ENCODE measurements at places on chromosomes 3 and 15.

DNA sequence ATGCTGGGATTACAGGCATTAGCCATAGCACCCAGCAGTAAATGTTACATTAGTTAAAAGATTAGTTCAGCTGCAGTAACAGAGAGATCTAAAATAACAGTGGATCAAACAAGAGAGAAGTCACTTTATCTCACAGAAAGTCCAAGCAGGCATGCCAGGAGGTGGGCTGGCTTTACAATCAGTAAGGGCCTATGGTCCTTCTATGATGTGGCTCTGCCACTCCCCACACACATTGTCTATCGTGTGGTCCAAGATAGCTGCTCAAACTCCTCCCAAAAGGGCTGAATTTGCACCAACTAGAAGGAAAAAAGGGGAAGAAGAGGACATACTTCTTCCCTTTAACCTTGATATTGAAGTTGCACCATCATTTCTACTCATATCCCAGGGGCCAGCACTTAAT, 4.6 kb upstream of the RUVBL1 start:
- no peak for DNase-seq

DNA sequence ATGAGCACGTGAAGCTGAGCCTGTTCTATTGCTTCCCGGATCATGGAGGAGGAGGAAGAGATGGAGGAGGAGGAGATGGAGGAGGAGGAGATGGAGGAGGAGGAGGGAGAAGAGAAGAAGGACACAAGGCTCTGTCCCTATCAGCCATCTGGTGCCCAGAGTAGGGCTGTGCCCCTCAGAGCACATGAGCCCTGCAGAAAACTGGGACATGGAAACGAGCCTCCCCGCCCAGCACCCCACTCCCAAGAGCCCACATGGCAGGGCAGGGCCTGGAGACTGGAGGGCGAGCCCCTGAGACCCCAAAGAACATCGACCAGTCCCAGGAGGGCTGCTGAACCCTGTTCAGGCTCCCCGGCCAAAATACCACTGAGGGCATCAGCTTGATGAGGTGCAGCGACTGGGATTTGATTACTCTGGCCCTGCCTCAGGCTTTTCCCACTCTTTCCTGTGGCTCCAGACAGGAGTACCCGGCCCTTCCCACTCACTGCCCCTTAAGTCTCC, 285.6 kb downstream of the UACA start:
- DNase-seq, result no peak

DNA sequence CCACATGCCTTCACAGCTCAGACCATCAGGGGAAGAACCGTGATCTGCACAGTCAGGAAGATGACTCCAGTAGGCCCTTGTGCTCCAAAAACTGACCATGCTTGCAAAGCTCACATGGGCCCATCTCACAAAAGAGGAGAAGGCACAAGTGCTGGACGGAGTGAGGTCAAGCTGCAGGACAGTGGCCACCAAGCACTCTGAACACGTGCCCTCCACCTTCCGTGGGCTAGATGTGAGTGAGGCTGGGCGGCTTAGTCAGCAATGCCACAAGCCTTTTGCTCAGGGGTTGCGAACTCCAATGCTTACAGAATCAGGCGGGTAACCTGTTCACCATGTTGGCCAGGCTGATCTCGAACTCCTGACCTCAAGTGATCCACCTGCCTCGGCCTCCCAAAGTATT, 70.9 kb downstream of the SCN5A start:
- peak; percentile 17 for DNase-seq

- DNase-seq, result no peak
These were observed 3.9 kb upstream of the INSYN1 start for GRCh38 chr15:73756947-73757513.

- DNase-seq, result peak; percentile 71
These were observed 1.9 kb upstream of the ALS2CL start for GRCh38 chr3:46695177-46695961.

GRCh38 chr3:180188512-180189309, 152.0 kb upstream of the PEX5L start:
- no peak for DNase-seq

DNA sequence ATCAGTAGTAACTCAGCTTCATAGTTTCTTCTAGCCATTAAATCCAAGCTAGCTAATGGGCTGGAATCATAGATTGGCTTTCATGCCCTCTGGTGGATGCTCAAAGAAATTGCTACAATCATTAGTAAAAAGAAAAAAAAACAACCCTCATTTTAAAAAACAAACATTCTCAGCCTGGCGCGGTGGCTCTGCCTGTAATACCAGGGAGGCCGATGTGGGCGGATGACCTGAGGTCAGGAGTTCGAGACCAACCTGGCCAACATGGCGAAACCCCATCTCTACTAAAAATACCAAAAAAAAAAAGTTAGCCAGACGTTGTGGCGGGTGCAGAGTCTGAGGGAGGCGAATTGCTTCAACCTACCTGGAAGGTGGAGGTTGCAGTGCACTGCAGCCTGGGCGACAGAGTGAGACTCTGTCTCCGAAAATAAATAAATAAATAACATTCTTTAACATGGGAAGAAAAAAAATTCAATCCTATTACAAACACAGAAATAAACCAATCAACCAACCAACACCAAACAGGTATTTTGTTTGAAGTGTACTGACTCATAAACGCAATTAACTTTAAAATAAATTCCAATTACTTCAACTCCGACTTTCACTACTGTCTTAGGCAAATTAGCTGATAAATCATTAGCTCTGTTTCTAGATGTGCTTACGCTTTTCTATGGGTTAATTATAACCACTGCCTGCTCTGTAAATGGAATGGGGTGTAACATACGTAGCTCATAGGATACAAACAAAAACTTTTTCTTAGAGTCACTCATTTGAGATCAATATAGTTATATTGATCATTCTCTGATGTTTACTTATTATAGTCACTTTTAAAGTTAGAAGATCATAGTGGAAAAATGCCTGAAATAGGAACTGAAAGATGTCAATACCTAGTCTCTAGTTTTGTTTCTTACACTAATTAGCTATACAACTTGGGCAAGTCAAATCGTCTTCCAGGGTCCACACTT, 24.9 kb downstream of the TMEM207 start:
- peak; percentile 24 for DNase-seq

- DNase-seq, result no peak
These were observed 140.2 kb downstream of the ITPR1 start for GRCh38 chr3:4633078-4634004.

DNA sequence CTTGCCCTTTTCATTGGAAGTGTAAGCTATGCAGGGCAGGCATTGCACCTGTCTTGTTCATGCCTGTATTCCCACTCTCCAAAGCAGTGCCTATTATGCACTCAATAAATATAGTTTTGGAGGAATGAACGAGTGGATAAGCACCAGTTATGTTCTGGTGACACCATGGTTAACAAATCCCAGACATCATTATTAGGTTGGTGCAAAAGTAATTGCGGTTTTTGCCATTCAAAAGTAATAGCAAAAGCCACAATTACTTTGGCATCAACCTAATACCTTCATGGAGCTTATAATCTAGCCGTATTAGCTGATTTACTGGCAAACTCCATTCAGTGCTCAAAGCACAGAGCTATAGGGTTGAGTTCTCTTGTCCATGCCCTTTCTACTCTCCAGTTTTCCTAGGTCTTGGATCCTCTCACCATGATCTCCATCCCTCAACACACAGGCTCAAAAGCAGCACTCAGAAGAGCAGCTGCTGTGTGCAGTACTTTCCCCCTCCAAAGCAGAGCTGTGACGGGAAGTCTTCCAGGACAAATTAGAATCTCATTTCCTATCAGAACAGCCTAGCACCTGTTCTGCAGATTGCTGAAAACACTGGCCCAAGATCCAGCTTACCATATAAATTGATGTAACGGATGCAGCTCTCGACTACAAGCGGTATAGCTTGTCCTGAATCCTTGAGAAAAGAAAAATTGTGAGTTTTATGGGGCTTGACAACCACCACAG, 63.2 kb upstream of the RAD18 start:
- no peak for DNase-seq

DNA sequence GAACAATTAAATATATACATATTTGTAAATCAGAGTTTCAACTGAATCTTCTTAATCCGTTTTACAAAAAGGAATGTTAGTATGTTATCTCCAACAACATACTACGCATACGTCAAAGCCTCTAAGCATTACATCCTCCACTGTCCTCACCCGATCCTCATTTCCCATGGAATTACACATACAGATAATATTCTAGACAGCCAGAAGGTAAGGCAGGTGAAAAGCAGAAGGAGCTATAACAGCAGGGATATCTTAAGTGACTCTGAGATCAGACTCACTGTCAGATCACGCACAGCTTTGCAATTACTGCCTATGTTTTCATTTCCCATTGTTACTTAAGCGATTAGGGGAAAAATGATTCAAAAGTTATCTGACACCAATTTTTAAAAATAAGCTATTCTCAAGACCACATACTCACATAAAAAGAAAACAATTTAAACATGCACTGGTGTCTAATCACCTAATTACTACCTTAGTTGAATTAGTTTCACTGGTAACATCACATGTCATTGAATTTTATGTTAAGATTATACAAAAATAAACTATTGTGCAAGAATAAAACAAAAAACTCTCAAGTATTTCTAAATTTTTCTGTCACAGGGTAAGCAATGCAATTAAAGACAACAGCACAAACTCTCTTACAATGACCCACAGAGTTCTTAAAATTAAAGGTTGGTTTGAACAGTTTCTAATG, 92.8 kb downstream of the TBL1XR1 start:
- DNase-seq, result no peak

GRCh38 chr3:171186383-171186782, 159.9 kb upstream of the SLC2A2 start:
- DNase-seq, result no peak

DNA sequence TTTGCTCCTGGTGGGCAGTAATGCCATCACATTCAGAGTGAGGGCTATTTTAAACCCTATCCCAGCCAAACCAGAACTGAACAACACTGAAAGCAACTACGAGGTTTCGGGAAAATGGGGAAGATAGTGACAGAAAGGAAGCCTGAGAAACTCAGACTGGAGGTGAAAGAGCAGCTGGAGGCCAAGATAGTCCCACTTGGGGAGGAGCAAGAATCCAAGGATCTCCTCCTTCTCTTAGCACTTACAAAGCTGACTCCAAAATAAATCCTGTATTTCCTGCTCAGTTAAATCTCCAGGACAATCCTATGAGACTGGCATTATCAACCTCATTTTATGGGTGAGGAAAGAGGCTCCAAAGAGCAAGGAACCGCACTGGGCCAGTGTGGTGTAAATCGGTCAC, 14.1 kb upstream of the SETMAR start:
- DNase-seq, result no peak

- no peak for DNase-seq
These were observed 555.4 kb upstream of the ZNF385D start for GRCh38 chr3:22306454-22306853.

DNA sequence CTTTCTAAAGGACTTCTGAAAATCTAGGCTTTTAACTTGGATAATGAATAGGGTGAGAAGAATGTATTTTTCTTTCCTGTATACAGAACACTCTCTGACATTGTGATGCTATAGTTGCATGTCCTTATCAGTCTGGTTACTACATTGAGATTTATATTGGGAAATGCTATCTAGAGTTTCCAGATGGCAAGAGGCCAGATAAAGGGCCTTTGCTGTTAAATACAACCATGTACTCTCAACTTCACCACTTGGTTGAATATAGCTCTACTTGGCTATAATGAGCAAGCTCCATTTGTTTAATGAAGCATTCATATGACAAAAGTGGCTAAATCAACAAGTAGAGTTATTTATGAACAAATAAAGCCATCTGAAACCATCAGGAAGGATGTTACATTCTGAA, 91.0 kb downstream of the IGSF11 start:
- no peak for DNase-seq

GRCh38 chr3:168405288-168405687, 309.6 kb upstream of the GOLIM4 start:
- no peak for DNase-seq

- no peak for DNase-seq
These were observed 1.6 kb upstream of the UBA3 start for GRCh38 chr3:69081583-69082262.

- DNase-seq, result no peak
These were observed 1534.6 kb downstream of the SI start for GRCh38 chr3:163543662-163544061.
